ENCODE measurements at places on chromosomes 12 and 14. TPM values are rescaled to one million over a fixed set of nuclear protein-coding genes. Genes with fewer than 3 reads are reported as not detected.

The SNAPC1 gene
- total RNA-seq: 9.9 TPM

The UNG gene
- 22.0 TPM for total RNA-seq

GRCh38 chr14:106037380-106037779 lies 511.0 kb downstream of the TMEM121 start:
- H3K4me1 ChIP-seq: no peaks in the 10 kb centered on the region
- no peak overlapping the region for H3K27ac ChIP-seq
- H3K4me3 ChIP-seq: no peak overlapping the region
- no peaks in the 10 kb centered on the region for H3K36me3 ChIP-seq
- H3K27me3 ChIP-seq: no peaks in the 10 kb centered on the region

DNA sequence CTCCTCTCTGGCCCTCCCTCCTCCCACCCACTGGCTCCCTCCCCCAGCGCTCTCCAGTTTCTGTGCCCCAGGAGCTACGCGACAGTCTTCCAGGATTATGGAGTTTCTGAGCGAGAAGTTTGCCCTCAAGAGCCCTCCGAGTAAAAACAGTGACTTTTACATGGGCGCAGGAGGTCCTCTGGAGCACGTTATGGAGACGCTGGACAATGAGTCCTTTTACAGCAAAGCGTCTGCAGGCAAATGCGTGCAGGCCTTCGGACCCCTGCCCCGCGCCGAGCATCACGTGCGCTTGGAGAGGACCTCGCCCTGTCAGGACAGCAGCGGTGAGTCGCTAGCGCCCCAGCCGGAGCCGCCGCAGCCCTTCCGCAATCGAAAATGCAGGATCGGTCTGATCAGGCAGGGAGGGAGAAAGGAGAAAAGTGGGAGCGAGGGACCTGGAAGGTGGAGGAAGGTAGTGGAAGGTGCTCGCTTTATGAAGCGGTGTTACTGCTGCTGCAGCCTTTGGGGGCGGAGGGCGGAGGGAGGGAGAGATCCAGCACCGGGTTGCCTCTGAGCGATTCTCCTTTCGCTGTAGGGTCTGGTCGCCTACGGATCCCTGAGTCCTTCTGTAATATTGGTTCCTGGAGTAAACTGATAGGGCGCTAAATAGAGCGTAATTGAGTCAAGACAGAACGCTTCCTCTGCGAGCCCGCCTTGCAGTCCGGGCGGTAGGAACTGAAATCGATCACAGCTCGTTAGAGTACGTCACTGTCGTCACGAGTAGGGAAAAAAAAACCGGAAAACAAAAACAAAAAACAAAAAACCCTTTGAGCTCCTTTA lies at the start of gene ALX1:
Gene ALX1 (plus strand): TSS at position 56 of the 819 bp plus-strand sequence. CDS start 42 bp downstream, at position 98.
- H3K27ac ChIP-seq: no peak within 1 kb of the TSS
- no peaks in the 10 kb centered on the region for H3K4me1 ChIP-seq
- H3K4me3 ChIP-seq: peak within 1 kb of the TSS; percentile 4
- peak; percentile 67 for DNase-seq
- no peaks in the 10 kb centered on the region for H3K36me3 ChIP-seq

- H3K4me1 ChIP-seq: no peaks in the 10 kb centered on the region
- H3K36me3 ChIP-seq: no peaks in the 10 kb centered on the region
- H3K27ac ChIP-seq: no peak overlapping the region
- no peak for DNase-seq
- no peaks in the 10 kb centered on the region for H3K27me3 ChIP-seq
- H3K4me3 ChIP-seq: no peak overlapping the region
Measured at GRCh38 chr12:102903337-102904007, 13.6 kb downstream of the PAH start.

DNA sequence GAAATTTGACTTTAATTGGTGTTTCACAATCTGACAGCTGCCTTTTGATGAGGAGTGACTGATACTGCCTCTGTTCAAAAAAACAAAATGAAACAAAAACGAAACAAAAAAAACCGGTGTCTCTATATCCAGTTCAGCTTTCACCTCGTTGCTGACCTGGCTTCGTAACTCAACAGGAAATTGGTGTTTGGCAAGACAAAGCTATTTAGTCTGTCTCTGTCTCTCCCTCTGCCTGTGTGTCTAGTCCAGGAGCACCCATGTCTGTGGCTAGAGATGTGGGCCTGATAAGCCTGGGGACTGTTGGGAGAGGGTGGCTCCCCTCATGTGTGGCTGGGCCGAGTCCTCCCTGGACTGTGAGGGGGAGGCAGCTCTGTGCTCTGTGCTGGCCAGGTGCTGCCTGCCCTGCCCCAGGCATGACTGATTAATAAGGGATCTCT lies 11.3 kb downstream of the CACNA1C start:
- no peaks in the 10 kb centered on the region for H3K4me1 ChIP-seq
- no peaks in the 10 kb centered on the region for H3K36me3 ChIP-seq
- DNase-seq: no peak
- peak overlapping the region; percentile 24 for H3K4me3 ChIP-seq
- no peaks in the 10 kb centered on the region for H3K27me3 ChIP-seq
